ENCODE measurements at places on chromosomes 3 and 15.

DNA sequence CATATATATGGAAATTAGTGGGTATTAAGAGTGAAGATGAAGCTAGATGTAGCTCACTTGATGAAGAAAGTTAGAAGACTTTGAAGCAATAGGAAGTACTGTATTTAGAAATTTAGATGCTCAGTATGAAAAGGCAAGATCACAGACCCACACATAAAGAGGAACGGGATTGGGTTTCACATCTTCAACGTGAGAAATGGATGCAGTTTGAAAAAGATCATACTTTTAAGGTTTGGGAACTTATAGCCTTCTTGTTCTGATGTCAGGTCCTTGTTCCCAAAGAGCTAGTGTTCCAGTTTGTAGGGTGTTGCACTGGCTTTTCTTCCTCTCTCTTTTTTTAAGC, 16.7 kb downstream of the AP3S2 start:
- peak; percentile 7 for DNase-seq

GRCh38 chr3:18246336-18247060, 178.6 kb downstream of the SATB1 start:
- DNase-seq: no peak

DNA sequence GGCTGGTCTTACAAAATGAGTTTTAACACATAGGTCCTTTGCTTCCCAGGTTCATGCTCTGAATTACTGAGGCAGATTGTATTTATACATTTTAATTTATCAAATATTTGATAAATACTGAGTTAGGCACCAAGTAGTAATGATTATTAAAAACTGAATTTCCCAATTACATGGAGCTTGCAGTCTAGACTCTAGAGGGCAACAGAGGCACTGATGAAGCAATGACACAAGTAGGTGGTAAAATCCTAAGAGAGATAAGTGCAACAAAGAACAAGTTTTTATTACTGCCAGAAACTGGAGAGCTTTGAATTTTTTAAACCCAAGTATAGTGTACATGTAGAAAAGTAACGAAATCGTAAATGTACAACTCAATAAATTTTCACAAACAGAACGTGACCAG, 406.2 kb upstream of the RARB start:
- DNase-seq: no peak

DNA sequence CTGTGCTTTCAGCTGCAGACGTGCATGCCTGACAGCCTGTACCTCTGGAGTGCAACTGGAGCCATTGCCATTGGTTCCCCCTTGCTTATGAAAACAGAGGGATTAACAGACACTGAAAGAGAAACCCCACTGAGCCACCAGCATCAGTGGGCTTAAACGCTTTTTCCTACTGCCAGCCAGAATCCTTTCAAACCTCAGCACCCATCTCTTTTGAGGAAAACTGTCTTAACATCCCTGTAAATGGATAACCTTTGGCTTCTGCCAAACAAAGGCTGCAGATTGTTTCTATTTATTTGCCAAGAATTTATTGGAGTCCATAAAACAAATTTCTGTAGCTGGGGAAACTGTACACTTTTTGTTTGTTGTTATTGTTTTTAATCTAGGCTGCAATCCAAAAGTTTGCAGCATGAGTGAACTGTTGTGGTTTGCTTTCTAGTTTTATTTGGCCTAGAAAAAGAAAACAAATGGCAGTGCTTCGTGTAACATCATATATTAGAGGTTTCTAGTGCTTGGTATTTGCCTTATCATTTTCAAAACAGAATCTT, 369.2 kb upstream of the IL12A start:
- DNase-seq: no peak

DNA sequence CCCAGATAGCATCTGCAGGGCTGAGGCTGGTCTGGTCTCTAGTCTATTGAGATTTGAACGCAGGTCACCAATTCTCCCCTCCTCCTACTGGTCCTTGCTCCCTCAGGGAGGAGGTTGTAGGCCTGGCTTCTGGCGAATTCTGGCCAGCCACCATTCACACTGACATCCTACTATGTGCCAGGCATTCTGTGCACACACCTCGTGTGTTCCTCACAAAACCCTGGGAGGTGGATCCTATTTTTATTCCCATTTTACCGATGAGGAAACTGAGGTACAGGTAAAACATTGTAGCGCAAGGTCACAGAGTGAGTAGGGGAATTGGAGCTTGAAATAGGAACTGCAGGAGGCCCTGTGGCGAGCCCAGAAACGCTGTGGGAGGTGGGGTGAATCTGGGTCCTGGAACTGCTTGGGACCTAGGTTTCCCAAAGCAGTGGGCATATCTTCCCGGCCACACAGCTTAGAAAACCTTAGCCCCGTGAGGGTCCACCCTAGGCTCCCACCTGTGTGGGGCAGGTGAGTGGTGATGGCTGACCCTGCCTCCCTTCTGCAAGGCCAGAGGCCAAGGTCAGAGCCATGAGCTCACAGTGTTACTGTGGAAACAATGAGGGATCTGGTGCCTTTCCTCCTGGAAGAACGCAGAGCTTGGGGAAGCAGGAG, 4.8 kb upstream of the ATP2B2 start:
- DNase-seq: no peak

DNA sequence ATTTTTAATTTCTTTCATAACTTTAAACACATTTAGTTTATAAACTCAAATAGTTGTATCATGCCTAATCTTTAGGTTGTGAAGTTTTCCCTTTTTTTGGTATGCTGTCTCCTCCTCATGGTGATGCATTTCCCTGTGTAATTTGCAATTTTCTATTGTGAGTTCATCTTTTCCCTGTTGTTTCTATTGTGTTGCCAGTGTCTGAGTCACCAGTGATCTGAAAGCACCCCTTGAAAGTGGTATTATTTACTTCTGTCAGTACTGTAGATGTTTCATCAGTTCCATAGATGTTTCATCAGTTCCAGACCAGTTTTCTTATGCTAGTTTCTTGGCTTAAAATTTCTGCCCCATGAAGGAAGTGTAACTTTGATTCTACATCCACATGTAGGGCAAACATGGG, 80.6 kb downstream of the OXSM start:
- peak; percentile 87 for DNase-seq

- no peak for DNase-seq
Measured at GRCh38 chr3:46585799-46586693, 19.9 kb upstream of the LRRC2 start.

DNA sequence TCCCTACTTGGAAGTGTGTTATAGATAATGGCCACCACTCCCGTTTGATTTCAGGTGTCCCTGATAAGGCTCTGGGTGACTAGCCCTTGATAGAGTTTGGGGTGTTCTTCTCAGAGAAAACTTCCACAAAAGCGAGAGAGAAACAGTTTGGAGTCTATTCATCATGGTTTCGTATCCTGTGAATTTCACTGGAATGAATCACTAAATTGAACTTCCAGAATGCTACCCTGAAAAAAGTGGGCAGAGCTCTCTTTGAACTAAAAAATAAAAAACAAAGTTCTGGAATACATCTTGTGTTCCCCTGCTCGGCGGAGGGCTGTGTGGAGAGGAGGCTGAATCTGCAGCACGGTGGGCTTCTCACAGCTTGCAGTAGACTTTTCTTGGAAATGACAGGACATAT, 52.8 kb upstream of the FAM98B start:
- DNase-seq: no peak

DNA sequence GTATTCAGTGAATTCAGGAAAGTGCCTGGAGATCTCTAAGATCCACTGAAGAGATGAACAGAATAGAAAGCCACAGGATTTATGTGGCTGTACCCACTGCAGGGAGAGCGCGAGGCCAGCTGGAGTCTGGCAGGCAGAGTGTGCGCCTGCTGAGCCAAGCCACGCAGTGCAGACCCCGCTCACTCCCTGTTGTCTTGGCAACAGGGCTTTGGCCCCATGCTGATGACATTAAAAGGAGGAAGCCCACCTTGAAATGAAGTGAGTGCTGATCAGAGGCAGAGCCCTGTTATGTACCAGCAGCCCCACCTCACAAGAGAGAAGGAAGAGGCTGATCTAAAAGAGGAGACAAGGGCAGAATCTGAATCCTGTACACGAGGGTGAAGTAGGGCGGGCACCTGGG, 36.7 kb downstream of the PXYLP1 start:
- no peak for DNase-seq

- peak; percentile 36 for DNase-seq
Measured at GRCh38 chr3:57985176-57985983, 22.8 kb upstream of the FLNB start.

- DNase-seq: no peak
Measured at GRCh38 chr3:9012521-9012920, 49.2 kb upstream of the RAD18 start.

GRCh38 chr3:122730240-122730639, 49.6 kb downstream of the PARP14 start:
- no peak for DNase-seq

- no peak for DNase-seq
Measured at GRCh38 chr3:179464323-179465092, 13.2 kb upstream of the GNB4 start.

DNA sequence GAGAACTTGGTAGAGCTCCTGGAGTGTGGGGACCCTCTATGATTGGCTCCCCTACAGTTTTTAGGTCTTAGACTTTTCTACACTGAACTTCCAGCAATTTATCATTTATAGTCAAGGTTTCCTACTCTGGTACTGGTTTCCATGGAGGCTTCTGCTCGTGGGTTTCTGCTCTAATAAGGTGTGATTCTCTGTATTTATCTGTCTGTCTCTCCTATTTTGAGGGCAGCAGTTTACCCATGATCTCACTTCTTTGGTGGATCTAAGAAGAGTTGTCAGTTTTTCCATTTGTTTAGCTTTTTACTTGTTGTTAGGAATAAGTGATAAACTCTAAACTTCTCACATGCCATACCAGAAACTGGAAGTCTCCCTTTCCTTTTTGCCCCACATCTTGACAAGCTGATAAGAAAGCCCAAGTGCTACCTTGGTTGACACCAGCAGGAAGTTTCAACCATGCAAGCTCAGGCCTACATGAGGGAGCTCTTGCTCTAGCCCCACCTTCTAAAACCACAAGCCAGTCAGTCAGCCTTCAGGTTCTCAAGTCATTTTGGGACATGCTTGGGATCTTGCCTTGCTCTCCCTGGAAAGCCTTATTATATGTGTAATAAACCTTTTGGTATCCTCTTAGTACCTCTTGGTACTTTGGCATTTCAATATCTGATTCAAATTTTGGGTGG, 10.0 kb downstream of the TIMMDC1 start:
- DNase-seq: no peak

DNA sequence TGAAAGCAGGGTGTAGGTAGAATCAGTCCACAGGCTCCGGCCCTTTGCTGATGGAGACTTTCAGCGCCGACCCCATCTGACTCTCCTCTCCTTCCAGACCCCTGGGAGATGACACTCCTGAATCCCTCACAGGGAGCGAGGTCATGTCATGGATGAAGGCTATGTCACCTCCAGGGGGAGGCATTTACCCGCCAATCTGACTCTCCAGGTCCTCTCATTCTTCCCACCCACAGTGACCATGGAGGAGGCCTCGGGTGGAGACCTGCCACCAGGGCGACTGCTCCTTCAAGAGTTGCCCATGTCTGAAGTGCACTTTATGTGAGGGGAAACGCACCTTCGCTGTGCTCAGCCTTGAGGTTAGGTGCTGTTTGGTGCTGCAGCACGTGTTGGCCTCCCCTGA, 112.7 kb downstream of the KLF13 start:
- peak; percentile 21 for DNase-seq

- DNase-seq: peak; percentile 51
Measured at GRCh38 chr3:30711151-30711550, 104.8 kb downstream of the TGFBR2 start.

GRCh38 chr15:63191895-63192618, 2.7 kb downstream of the RAB8B start:
- DNase-seq: no peak

DNA sequence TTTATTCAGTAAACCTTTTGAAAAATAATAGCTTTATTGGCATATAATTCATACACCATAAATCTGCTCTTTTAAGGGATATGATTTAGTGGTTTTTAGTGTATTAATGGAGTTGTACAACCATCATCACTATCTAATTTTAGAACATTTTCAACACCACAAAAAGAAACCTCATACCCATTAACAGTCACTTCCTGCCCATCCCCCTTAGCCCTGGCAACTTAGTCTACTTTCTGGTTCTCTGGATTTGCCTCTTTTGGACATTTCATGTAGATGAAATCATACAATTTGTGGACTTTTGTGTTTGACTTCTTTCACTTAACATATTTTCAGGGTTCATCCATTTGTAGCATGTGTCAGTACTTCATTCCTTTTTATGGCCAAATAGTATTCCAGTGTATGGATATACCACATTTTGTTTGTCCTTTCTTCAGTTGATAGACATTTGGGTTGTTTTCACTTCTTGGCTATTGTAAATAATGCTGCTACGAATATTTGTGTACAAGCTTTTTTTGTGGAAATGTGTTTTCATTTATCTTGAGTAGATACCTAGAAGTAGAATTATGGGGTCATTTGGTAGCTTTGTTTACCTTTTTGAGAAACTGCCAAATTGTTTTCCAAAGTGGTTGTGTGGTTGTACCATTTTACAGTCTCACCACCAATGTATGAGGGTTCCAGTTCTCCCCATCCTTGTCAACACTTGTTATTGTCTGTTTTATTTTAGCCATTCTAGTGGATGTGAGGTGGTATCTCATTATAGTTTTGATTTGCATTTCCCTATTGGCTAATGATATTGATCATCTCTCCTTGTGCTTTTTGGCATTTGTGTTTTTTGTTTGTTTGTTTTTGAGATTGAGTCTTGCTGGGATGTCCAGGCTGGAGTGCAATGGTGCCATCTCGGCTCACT, 45.8 kb downstream of the SMAD3 start:
- DNase-seq: peak; percentile 50

Data from MV-4-11 (cell line).